ENCODE measurements at places on chromosomes 13 and 19.
A peak's percentile ranks its signal among the peaks of the same experiment; 100 is the strongest.

GRCh38 chr13:96373597-96373996, 283.7 kb downstream of the HS6ST3 start:
- no peak for DNase-seq

DNA sequence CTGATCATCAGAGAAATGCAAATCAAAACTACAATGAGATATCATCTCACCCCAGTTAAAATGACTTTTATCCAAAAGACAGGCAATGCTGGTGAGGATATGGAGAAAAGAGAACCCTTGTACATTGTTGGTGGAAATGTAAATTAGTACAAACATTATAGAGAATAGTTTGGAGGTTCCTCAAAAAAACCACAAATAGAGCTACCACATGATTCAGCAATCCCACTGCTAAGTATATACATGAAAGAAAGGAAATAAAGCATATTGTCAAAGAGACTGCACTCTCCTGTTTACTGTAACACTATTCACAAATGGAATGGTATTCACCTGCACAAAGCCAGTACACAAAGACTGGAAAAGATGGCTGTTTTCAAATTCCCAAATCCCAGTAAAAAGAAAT, 1233.7 kb downstream of the PCDH17 start:
- no peak for DNase-seq

DNA sequence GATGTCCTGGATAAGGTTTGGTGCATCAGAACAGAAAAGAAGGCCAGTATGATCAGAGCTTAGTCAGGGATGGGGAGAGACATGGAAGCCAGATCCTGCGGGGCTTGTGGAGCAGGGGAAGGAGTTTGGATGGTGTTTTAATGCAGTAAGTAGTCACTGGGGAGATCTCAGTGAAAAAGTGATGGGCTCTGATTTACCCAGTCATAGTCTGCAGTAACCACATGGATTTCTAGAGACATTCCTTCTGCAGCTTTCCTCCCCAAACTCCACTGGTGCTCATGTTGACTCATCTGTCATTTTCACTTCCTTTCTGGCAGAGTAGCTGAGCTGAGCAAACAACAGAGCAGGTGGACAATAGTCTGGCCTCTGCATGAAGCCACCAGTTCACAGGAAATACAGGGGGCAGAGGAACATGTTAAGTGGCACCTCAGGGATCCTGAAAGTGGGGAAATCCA, 144.1 kb downstream of the DPF1 start:
- DNase-seq = no peak

DNA sequence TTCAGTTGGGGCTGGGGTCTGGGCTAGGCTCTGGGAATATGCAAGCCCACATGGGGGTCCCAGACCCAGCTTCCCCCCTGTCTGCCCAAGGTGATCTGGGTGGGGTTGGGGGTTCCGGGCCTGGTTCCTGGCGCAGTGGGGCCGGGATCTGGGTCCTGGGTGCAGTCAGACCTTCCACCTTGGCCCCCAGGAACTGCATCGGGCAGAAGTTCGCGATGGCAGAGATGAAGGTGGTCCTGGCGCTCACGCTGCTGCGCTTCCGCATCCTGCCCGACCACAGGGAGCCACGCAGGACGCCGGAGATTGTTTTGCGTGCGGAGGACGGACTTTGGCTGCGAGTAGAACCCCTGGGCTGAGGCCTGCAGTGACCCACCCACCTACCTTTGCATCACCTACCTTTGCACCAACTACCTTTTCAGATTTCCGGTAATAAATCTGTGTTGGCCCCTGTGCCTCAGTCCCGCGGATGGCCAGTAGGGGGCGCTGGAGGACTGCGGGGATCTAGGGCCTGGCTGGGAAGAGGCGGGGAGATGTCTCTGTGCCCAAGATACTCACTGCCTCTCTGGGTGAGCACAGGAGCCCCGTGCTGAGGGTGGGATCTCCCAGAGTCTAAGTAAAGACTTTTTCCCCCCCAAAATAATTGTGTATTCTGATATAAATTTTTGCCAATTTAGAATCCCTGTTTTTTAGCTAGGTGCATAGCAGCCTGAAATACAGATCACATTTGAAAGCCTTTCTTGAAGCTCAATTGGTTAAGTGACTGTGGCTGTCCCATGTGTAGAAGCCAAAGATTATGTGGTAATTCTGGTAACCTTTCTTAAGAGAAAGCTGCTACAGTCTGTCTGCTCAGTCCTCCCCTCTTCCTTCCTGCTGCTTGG, 11.5 kb upstream of the CYP4F3 start:
- peak; percentile 64 for DNase-seq

DNA sequence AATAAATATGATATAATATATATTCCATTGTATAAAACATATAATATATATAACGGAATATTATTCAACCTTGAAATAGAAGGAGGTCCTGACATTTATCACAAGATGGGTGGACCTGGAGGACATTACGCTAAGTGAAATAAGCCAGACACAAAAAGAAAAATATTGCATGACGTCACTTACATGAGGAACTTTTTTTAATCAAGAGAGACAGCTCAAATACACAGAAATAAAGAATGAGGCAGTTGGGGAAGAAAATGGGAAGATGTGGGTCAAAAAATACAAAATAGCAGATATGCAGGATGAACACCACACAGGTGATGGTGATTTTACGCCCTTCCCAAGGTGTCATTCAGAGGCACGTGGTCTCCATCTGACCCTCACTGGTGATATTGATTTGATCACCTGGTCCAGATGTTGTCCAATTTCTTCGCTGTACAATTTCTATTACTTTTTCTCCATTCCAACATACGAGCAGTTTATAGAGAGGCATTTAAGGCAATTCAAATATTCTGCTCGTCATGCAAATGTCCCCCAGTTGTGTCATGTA, 513 bp upstream of the ZNF317 start:
- no peak for DNase-seq

DNA sequence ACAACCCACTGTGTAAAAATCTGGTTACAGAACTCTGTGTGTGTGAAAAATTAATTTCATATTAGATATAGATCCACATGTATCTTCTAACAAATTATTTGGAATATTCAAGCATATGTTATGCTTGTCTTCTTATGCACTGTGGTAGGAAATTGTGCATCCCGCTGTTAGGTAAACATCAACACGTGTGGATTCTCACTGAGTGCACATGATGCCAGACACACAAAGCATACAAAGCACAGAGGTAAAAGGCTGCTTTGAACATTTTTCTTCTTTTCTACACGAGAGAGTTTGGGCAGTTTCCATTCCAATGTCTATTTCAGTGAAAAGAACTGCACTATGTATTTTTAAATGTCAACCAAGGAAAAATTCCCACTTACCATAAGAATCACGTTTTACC, 354.9 kb downstream of the PCDH9 start:
- DNase-seq = no peak

GRCh38 chr13:111436446-111436845, 116.0 kb downstream of the TEX29 start:
- no peak for DNase-seq

- DNase-seq = no peak
Observed at GRCh38 chr19:30222428-30222873, 149.7 kb upstream of the ZNF536 start.

- DNase-seq = no peak
Observed at GRCh38 chr13:109857803-109858202, 71.4 kb upstream of the IRS2 start.

GRCh38 chr13:33205804-33206221, 79.7 kb downstream of the STARD13 start:
- no peak for DNase-seq

DNA sequence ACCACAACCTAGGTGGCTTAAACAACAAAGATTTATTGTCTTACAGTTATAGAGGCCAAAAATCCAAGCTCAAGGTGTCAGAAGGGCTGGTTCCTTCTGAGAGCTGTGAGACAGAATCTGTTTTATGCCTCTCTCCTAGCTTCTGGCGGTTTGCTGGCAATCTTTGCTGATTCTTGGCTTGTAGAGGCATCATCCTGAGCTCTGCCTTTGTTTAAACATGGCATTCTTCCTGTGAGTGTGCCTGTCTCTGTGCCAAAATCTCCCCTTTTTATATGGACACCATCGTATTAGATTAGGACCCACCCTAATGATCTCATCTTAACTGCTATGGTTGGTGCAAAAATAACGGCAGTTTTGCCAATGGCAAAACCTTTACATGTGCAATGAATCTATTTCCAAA, 169.1 kb downstream of the CACNA1A start:
- no peak for DNase-seq

- DNase-seq = no peak
Observed at GRCh38 chr13:66430269-66430668, 799.9 kb downstream of the PCDH9 start.

GRCh38 chr13:83845106-83845505, 37.2 kb downstream of the SLITRK1 start:
- no peak for DNase-seq

DNA sequence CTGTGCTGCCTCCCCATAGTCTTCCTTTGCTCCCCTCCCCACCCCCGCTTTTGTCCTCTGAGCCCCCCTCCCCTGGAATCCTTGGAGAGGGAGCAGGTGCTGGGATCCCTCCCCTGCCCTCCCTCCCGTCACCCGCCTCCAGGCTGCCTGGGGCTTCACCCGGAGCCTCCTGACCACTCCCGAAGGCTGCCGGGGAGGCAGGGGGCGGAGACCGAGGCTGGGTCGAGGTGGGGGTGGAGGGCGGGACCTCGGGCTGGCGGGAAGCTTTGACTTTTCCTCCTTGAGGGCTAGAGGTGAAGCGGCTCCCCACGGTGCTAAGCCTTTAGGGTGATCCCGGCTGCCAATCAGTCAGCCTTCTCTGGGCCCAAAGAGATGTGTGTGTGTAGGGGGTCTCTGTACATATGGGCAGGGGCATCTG, 1.5 kb downstream of the KMT5C start:
- DNase-seq = no peak

DNA sequence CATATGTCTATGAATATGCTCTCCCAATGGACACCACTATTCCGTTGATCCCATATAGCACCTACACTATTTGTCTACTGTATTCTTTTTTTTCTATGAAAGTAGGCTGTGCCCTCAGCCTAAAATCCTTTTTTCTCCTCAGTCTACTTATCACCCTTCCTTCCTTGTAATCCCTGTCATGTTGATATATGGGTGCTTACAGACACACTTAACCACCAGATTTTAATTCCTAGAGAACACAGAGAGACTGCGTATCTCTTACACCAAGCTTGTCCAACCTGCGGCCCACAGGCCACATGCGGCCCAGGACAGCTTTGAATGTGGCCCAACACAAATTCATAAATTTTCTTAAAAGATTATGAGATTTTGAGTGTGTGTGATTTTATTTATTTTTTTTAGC, 101.1 kb downstream of the ZAR1L start:
- DNase-seq = no peak

- DNase-seq = no peak
Observed at GRCh38 chr13:112703449-112704284, 13.8 kb downstream of the ATP11A start.

- no peak for DNase-seq
Observed at GRCh38 chr13:21967871-21968270, 297.0 kb downstream of the FGF9 start.

DNA sequence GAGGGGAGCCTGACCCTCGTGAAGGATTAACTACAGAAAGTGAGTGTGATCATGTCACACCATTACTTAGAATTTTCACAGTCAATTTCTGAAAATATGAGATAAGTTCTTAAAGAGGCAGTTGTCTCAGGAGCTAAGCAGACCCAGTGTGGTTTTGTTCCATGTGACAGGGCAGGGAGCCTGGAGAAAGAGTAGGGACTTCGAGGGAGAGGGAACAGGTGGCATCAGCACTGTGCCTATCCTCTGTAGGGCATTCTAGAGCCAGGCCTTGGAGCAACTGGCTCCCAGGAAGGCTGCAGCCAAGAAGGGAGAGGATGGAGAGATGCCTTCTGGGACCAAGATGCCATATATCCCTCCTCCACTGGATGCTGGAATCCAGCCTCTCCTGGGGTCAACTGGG, 183.0 kb downstream of the TSHZ3 start:
- no peak for DNase-seq

- DNase-seq = no peak
Observed at GRCh38 chr13:75181906-75182305, 300.1 kb downstream of the TBC1D4 start.

DNA sequence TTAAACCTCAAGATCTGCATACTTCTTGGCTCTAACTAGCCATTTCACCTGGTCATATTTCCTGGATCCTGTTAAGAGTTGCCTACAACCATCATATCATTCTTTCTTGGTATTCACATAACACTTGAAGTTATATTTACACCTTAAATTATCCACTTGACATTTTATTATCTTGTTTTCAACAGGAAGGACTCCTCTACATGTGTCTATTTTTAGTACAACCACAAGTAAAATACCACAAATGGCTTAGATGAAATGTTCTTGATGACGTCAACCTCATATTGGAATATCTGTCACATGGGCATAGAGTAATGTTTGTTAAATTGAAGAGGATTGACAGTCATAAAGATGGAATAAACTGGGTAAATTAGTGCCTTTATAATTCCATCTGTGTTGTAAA, 9.4 kb downstream of the PCDH20 start:
- no peak for DNase-seq

DNA sequence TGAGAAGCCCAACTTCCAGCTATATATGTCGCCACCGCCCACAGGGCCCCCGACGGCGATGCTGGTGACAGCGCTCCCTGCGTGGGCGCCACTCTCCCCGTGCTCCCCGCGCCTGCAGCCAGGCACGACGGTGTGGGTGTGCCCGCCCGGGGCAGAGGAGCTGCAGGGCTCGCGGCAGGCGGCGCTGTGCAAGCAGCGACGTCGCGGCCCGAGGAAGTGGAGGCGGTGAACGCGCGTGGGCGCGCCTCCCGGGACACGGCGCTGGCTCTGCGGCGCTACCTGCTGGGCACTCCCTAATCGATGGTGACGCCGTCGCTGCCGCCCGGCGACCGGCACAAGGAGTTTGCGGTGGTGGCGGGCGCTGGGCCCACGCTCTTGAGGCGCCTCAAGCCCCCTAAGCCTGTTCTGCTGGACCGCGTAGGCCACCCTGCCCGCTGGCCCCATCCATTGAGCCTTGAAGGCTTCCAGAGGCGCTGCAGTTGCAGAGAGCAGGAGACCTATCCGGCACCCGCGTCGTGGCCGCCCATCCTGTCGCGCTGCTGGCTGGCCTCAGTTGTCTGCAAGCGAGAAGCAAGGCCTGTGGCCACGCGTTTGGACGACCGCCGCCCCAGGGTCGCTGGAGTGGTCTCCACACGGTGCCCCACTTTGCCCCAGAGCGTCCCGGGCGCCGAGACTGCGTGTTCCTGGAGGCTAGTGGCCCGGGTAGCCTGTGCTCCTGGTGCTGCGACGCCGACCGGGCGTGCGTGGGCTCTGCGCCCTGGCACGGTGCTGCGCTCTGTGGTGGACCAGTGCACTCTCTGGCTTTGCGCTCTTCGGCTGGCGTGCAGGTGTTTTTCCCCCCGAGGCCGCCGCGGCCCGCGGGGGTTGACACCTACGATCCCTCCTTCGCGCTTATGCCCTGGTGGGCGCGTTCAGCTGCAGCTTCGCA, 23.1 kb downstream of the LRFN3 start:
- peak; percentile 75 for DNase-seq

DNA sequence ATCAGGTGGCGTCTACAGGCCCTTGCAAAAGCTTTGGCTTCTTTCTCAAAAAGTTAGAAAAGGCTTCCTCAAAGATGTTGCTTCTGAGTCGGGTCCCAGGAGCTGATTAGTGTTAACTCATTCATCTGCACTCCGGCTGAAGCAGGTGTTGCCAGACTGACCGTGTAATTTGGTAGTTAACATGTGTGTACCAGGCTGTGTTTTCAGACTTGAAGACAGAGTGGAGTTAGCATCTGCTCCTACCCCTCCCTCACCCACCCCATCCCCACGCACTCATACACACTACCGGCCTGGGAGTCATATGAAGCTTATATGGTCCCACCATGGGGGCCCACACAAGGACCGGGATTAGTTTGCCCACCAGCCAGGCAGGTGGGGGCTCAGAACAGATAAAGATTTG, 111.5 kb downstream of the DNAJC15 start:
- no peak for DNase-seq

GRCh38 chr13:23558675-23559536, 11.3 kb upstream of the TNFRSF19 start:
- no peak for DNase-seq

Measured in effector memory CD4-positive, alpha-beta T cell (primary cell).